ENCODE measurements at places on chromosomes 6 and 20.

DNA sequence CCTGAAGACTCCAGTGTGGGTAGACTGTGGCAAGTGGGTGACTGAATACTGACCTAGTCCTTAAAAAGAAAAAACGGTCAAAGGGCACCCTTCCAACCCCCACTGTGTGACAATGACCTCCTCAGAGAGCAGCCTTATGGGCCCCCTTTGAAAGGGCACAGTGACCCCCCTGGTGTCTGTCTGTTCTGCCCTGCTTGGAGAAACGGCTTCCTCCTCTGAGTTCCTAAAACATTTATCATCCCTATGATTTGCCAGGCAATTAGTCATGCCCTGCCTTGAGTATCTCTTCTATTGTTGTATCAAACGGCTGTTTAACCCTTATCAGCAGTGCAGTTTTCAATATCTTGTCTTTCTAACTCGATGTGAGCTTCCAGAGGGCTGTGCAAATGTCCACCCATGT, 21.0 kb upstream of the STX16 start:
- no peaks in the 10 kb centered on the region for H3K36me3 ChIP-seq
- H3K4me3 ChIP-seq = no peak overlapping the region
- H3K4me1 ChIP-seq = peaks cover 25% of the 10 kb centered on the region
- no peak for DNase-seq
- no peak overlapping the region for H3K27ac ChIP-seq

DNA sequence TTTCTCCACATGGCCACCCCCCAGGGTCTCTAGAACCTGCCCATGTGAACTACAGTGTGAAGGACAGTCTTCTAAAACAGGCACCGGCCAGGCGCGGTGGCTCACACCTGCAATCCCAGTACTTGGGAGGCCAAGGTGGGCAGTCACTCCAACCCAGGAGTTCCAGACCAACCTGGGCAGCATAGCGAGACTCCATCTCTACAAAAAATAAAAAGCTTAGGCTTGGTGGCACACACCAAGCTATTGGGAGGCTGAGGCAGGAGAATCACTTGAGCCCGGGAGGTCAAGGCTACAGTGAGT, 13.7 kb downstream of the ACSS1 start:
- H3K27ac ChIP-seq = no peak overlapping the region
- no peak for DNase-seq
- H3K27me3 ChIP-seq = no peaks in the 10 kb centered on the region
- peaks cover 93% of the 10 kb centered on the region for H3K4me1 ChIP-seq

DNA sequence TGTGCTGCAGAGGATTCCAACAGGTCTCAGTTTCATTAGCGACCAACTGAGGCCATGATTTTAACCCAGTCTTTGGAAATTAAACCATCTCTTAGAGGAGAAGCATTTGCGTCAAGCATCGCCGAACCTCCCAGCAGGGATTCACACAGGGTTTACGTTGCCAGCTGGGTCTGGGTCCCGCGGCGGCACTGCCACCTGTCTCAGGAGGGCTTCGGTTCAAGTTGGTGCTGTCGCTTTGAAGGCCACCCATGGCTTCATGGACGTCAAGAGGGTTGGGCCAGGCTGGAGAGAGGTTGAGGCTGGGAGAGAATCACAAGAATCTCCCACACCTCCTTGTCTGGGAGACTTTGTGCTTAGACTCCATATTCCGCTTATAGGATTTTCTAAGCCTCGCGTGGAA, 43.0 kb upstream of the FRMD1 start:
- no peak for DNase-seq
- H3K4me1 ChIP-seq = no peaks in the 10 kb centered on the region
- H3K27ac ChIP-seq = no peak overlapping the region
- no peaks in the 10 kb centered on the region for H3K36me3 ChIP-seq
- no peaks in the 10 kb centered on the region for H3K27me3 ChIP-seq

DNA sequence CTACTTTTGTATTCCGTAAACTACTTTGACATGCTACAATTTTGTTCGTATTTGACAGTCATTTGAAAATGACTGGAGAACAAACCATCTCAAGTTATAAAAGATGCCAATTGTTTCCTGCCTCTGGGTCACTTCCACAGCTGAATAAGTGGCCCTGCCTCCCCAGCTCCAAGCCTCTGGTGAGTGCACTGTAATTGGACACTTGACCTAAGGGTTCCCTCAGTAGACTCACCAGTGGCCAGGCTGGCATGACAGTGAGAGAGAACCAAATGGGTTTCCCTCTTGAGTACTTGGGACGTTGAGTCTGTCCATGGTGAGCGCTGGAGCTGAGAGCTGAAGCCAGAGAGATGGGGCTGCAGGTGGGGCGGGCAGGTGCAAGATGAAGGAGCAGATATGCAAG, 57.1 kb downstream of the SLC35D3 start:
- H3K4me3 ChIP-seq = no peak overlapping the region
- H3K36me3 ChIP-seq = no peaks in the 10 kb centered on the region
- DNase-seq = no peak
- no peaks in the 10 kb centered on the region for H3K27me3 ChIP-seq
- no peak overlapping the region for H3K27ac ChIP-seq

GRCh38 chr20:57425150-57426013, 34.2 kb downstream of the RBM38 start:
- H3K27ac ChIP-seq = no peak overlapping the region
- peaks cover 21% of the 10 kb centered on the region for H3K4me1 ChIP-seq
- no peak for DNase-seq
- H3K4me3 ChIP-seq = no peak overlapping the region
- H3K27me3 ChIP-seq = peaks cover 2% of the 10 kb centered on the region

- H3K4me1 ChIP-seq = no peaks in the 10 kb centered on the region
- no peak overlapping the region for H3K4me3 ChIP-seq
- DNase-seq = no peak
- no peak overlapping the region for H3K27ac ChIP-seq
- no peaks in the 10 kb centered on the region for H3K27me3 ChIP-seq
These were observed 848.5 kb upstream of the MAN1A1 start for GRCh38 chr6:120198033-120198432.

- H3K27ac ChIP-seq = peak overlapping the region; percentile 57
- H3K27me3 ChIP-seq = peaks cover 14% of the 10 kb centered on the region
- peaks cover 21% of the 10 kb centered on the region for H3K4me1 ChIP-seq
- DNase-seq = no peak
These were observed 42.0 kb upstream of the LY86 start for GRCh38 chr6:6546318-6547109.

GRCh38 chr20:23918101-23918862, 38.7 kb upstream of the CST5 start:
- H3K36me3 ChIP-seq = no peaks in the 10 kb centered on the region
- H3K27ac ChIP-seq = no peak overlapping the region
- DNase-seq = no peak
- no peak overlapping the region for H3K4me3 ChIP-seq
- H3K4me1 ChIP-seq = peaks cover 18% of the 10 kb centered on the region

DNA sequence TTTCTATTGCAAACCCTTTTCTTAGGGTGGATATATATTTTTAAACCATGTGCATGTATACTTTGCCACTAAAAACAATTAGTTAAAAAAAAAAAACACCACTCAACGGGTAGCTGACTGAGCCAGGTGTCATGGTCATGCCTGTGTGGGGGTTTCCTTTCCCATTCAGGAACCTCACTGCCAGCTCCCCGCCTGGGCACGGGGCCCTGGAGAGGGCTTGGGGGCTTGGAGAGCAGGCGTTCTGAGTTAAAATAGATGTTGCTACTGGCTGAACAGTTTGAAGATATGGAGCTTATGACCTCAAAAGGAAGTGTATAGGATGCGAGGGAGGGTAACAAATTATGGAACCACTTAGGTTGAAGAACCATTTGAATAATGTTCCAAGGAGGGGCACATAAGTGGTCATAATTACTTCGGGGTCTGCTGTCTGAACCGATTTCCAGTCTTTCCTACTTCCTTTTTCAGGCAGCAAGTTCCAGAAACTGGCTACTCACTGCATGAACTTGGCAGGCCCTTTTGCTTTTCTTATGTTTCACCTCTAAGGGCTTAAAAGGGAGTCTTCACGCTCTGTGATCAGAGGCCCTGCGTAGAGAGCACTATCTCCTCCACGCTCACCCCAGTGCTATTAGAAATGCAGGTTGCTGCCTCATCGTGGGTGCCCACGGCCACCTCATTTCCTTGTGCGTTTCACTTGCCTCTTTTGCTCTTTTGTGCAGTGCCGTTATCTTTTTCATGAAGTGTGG, 9.9 kb downstream of the STX16 start:
- H3K36me3 ChIP-seq = peaks cover 18% of the 10 kb centered on the region
- no peak overlapping the region for H3K27ac ChIP-seq
- H3K4me3 ChIP-seq = no peak overlapping the region
- H3K27me3 ChIP-seq = no peaks in the 10 kb centered on the region
- DNase-seq = no peak

- no peak overlapping the region for H3K4me3 ChIP-seq
- H3K27me3 ChIP-seq = no peaks in the 10 kb centered on the region
- H3K27ac ChIP-seq = no peak overlapping the region
These were observed 33.2 kb upstream of the VEGFA start for GRCh38 chr6:43736844-43737243.

GRCh38 chr6:37636801-37637561, 60.7 kb downstream of the MDGA1 start:
- no peak for DNase-seq
- H3K27me3 ChIP-seq = no peaks in the 10 kb centered on the region

DNA sequence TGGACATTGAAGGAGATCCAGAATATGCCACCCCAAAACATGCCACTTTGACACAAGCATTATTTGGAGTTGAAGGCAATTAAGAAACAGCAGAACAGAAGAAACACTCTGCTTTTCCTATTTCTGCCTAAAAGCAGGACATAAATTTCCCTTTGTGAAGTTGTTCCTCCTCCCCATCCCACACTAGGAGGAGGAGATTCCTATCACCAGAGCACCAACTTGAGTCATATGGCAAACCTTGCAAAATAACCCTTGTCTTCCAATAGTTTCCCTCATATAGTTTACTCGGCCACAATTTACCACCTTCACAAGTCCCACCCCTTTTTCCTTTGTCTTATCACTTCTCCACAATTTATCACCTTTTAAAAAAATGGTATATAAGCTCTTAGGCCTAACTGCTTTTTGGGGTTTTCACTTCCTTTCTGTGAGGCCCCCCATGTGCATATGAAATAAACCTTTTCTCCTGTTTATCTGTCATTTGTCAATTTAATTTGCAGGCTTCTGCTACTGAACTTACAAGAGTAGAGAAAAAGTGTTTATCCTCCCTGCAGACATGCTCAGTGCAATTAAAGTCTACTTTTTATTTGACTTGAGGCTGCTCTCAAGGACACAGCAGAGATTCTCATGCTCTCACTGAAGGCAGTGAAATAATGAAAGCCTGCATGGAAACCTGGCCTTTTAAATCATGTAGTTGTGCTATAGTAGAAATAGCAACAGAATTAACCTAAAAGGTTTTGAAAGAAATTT, 2.8 kb upstream of the RAB23 start:
- DNase-seq = no peak
- no peaks in the 10 kb centered on the region for H3K4me1 ChIP-seq
- no peaks in the 10 kb centered on the region for H3K36me3 ChIP-seq

- no peak overlapping the region for H3K27ac ChIP-seq
- H3K4me1 ChIP-seq = no peaks in the 10 kb centered on the region
- DNase-seq = no peak
These were observed 153.9 kb downstream of the CDK19 start for GRCh38 chr6:110661414-110661813.

DNA sequence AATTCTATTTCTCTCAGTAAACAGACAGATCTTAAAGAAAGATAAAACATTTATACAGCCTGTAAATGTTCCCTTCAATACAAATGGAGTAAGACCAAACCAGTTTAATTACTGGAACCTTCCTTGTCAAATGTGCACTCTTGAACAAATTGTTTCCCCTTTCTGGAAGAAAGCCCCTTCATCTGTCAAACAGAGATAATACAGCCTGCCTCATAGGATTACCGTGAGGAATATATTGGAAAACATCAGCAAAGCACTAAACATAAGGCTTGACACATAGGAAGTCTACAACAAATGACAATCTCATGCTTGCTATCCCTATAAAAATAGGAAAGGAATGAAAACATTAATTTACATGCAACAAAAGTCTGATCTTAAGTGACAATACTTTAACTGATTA, 173.8 kb downstream of the PTPRK start:
- no peak overlapping the region for H3K4me3 ChIP-seq
- no peak overlapping the region for H3K27ac ChIP-seq
- H3K27me3 ChIP-seq = no peaks in the 10 kb centered on the region
- no peaks in the 10 kb centered on the region for H3K4me1 ChIP-seq
- no peak for DNase-seq
- no peaks in the 10 kb centered on the region for H3K36me3 ChIP-seq

DNA sequence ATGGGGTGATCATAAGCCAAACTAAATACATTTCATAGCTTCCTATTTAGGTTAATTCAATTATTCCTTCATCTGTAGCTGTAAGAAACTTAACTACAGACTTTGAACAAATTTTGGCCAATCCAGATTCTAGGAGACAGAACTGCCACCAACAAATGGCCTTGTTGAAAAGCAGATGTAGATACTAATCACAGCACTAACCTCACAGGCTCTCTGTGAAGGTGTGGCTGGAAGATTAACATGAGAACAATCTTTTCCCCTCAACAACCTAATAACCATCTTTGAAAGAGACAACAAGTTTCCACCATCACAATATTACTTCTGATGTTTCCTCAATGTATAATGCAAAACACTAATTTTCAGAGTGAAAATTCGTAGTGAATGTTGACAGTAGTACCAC, 87.8 kb downstream of the SESN1 start:
- no peak overlapping the region for H3K4me3 ChIP-seq
- DNase-seq = no peak
- H3K27ac ChIP-seq = no peak overlapping the region
- H3K4me1 ChIP-seq = peaks cover 4% of the 10 kb centered on the region
- H3K27me3 ChIP-seq = no peaks in the 10 kb centered on the region
- no peaks in the 10 kb centered on the region for H3K36me3 ChIP-seq

DNA sequence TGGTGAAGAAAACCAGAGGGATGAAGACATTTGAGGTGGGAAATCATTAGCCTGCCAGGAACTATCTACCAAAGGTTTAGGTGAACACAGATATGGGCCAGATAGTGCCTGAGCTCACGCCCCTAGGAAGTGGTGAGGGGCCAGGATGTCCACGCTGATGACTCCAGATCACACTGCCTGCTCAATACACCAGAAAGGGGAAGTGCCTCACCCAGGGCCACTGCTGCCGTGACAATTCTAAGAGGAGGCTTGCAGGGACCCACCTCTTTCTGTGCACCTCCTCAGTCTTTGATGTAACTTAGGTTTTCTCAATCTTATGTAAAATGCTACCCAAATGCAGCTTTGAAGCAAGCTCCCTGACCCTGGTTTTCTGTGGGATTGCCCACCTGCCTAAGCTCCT, 5.4 kb upstream of the RAB44 start:
- no peak for DNase-seq

DNA sequence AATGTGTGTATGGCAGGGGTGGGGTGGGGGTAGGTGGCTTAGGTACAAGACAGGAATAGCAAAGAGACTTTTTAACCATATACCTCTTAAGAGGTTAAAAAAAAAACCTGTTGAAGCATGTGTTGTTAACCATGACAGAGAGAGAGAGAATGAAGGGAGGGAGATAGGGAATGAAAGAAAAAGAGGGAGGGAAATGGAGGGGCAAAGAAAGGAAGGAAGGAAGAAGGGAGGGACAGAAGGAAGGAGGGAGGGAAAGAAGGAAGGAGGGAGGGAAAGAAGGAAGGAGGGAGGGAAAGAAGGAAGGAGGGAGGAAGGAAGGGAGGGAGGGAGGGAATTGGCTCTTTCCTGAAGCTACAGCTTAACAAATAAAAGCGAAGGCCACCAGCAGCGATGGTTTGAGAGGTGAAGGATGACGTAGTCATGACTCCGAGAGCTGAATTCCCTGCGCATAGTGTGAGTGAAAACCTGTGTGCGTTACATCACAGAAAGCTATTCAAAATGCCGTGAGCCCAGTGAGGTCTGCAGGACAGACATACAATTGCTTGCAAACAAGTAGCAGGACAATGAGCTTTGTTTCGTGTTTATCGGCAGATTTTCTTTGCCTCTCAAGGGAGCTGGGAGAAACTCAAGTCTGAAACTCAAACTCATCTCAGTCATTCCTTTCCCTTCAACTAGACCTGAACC, 88.6 kb upstream of the NEDD9 start:
- H3K4me1 ChIP-seq = peaks cover 5% of the 10 kb centered on the region
- no peak for DNase-seq
- no peaks in the 10 kb centered on the region for H3K27me3 ChIP-seq
- H3K27ac ChIP-seq = no peak overlapping the region
- no peak overlapping the region for H3K4me3 ChIP-seq
